ENCODE measurements at places on chromosomes 5 and 9.
A peak's percentile ranks its signal among the peaks of the same experiment; 100 is the strongest.

DNA sequence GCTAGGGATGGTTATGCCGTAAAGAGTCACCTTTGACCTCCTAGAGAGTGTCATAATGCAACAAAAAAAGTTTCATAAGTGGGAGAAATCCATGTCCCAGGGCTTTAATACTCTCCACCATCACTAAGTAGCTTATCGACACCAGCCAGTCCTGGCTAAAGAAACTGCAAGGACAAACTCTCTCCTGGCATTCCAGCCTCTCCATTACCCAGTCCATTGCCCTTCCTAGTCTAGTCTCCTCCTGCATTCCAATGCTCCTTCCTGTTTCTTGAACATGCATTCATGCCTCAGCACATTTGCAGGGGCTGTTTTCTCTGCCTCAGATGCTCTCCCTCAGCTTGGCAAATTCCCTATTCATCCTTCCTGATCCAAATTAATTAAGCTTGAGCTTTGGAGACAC lies 364.1 kb downstream of the BRINP1 start:
- no peak for DNase-seq

- DNase-seq, result no peak
These were observed 132.3 kb upstream of the SLIT3 start for GRCh38 chr5:169433221-169433651.

DNA sequence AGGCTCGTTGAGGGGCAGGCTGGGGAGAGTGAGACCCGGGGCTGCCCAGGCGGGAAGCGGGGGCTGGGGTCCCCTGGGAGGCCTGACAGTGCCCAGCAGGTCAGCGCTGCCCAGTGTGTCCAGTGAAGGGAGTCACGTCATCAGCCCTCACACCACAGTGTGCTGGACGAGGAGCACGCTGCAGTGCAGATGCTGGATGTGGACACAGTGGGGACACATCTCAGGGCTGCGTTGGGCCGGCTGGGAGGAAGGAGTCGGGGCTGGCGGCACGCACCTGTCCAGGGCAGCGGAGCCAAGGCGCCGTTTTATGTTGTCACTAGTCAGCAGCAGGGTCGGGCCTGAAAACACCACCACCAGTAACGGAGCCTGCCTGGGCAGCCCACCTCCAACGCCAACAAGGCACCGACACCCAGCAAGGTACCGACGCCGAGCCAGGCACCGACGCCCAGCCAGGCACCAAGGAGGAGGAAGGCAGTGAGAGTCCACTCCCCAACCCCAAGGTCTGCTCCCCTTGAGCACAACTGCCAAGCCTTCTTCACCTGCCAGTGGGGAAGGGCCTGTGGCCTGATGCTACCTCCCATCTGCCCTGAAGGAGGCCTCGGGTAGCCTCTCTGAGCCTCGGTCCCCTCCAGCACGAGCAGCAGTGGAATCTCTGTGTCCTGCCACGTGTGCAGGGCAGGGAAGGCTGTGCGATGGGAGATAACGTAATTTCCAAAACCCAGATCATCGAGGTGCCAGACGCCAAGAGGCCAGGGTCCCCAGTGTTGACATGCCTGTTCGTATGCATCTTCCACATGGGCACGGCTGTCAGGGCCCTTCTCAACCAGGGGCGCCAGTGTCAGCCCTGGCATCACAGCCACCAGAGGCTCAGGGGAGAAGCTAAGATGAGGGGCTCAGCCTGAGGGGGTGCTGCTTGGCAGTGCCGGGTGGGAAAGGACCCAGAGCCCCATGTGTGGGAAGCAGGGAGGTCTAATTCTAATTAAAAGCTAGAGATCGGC lies 21.9 kb upstream of the NSMF start:
- no peak for DNase-seq

DNA sequence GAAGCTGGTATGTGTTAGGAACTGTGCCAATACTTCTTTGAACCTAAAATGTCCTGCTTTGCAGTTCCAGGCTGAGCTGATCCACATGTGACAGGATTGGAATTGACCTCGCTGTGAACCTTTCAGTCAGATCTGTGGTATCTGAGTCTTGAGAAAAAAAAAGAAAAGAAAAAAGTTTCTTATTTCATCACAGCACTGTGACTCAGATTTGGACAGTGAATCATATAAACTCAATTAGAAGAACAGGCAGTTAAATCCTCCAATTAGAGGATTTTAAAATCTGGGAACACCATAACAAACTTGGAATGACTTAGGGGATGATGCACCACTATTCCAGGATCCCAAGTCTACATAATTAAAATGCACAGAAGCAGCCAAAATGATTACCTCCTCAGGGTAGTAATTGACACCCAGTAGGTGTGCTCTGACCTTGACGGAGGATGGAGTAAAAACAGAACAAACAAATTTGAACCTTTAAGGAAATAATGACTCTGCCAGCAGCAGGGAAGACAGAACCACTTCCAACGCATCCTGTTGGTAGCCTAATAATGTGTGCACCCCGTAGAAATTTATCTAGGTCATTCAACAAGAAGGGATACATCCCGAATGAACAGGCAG lies 57.8 kb upstream of the RAI14 start:
- DNase-seq, result peak; percentile 68

- DNase-seq, result no peak
These were observed 28.1 kb downstream of the CARTPT start for GRCh38 chr5:71747182-71747581.

DNA sequence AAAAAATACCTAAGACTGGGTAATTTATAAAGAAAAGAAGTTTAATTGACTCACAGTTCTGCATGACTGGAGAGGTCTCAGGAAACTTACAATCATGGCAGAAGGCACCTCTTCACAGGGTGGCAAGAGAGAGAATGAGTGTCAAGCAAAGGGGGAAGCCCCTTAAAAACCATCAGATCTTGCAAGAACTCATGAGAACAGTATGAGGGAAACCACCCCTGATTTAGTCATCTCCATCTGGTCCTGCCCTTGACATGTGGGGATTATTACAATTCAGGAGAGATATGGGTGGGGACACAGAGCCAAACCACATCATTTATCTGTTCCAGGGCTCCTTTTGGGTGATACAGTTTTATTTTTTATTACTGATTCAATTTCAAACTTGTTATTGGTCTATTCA lies 23.2 kb upstream of the ADAMTS16 start:
- no peak for DNase-seq

DNA sequence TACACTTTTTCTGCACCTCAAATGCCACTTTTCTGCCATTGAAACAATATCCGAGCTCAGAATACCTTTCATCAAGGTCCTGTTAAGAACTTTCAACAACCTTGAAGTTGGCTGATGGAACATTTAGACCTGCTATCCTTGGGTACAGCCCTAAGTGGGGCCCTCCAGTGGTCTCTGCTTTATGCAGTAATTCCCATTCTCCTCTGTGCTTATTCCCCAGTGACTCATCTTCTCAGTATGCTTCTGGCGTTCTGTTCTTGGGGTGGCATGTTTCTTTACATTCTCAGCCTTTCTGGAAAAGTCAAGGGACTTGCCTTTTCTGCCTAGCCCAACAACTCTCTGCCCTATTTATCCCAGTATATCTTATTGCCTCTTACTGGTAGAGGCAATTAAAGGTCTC lies 7.1 kb downstream of the ANP32B start:
- DNase-seq, result no peak

GRCh38 chr5:37867654-37868053 lies 27.8 kb upstream of the GDNF start:
- DNase-seq, result no peak

- DNase-seq, result no peak
These were observed 340.3 kb downstream of the GADD45G start for GRCh38 chr9:89945133-89945532.

DNA sequence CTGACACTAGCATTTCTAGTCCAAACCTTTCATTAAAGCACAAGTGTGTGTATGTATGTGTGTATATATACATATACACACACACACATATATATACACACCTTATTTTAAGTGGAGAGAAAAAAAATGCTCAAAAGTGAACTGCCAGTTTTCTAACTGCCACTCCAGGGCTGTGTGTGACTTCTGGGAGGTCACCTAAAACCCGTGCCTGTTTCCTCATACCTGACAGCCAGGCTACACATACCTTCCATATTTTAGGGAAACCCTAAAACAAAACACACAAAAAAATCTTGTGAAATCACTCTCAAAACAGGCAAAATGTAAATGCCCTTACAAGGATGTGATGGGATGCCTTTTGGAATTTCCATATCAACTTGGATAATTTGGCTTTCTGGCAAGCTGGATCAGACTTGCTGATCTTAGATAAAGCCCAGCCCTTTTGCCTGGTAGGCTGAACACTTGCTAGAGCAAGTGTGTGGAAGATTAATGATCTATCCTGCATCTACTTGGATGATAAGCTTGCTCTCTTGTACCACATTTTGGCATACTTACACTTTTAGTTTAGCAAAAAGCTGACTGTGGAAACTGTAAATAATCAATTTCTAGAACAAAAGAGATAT lies 127.8 kb downstream of the GNAQ start:
- no peak for DNase-seq

GRCh38 chr5:151699071-151699901 lies 12.6 kb upstream of the SPARC start:
- DNase-seq, result peak; percentile 92

- no peak for DNase-seq
These were observed 11.3 kb downstream of the C5 start for GRCh38 chr9:121038804-121039203.

- DNase-seq, result no peak
These were observed 106.3 kb downstream of the MEF2C start for GRCh38 chr5:88776692-88777091.

- DNase-seq, result no peak
These were observed 19.2 kb upstream of the PLAC8L1 start for GRCh38 chr5:146124580-146124979.

DNA sequence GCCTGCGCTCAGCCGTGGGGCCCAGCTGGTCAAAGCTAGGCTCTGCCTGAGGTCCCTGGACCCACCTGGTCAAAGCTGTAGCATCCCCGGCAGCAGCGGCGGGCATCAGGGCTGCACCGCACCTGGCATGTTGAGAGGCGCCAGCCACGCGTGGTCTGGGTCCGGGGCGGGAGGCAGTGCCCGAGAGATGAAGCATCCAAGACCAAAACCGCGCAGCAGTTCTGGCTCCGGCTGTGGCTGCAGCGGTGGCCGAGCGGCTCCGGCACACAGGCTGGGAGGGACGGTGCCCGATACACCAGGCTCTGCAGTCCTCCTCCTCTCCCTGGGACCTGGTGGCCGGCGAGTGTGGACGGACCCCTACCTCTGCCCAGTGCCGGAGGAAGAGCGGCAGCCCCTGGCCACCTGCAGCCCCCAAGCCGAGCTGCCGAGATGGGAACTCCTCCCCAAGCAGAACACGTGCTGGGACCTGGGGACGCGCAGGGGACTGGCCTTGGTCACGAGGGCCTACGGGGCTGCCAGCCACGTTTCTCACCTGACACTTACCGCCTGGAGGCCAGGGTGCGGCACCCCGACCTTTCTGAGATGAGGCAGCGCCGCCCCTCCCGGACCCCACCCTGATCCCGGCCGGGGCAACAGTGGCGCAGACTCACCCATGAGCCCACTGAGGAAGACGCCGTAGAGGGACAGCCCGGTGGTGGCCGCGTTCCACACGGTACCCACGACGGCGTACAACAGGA lies 33.0 kb downstream of the SLC9A3 start:
- DNase-seq, result no peak

- no peak for DNase-seq
These were observed 37.4 kb downstream of the SHB start for GRCh38 chr9:38031594-38031993.

DNA sequence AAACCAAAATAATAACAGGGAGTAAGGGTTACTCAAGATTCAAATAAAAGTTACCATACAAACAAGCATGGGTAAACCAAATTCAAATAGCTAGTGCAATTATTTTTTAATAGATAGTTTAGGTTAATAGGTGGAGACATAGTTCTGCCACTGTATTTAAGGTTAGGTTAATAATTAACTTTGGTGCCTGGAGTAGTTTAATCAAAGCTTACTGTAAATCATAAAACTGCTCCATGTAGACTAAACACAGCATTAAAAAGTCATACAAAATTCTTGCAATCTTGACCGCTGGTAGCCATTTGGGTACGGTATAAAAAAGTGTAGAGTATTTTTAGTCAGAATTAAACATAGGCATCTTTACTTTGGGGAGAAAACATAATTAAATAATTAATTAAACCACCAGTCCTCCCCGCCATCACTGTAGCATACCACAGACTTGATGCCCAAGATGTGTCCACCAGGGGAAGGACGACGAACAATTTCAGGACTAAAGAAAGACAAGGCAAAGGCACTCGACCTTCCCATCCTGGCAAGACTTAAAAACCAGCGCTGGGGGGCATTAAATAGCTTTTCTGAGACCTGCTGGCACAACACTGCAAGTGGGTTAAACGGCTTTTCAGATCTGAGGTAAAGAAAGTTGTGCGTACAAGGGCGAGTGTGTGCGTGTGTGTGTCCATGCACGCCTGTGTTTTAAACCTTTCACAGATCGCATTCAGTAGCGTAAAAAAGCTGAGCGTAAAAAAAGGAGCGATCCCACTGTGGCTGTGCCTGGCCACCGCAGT lies 2.9 kb downstream of the SEMA6A start:
- DNase-seq, result no peak

DNA sequence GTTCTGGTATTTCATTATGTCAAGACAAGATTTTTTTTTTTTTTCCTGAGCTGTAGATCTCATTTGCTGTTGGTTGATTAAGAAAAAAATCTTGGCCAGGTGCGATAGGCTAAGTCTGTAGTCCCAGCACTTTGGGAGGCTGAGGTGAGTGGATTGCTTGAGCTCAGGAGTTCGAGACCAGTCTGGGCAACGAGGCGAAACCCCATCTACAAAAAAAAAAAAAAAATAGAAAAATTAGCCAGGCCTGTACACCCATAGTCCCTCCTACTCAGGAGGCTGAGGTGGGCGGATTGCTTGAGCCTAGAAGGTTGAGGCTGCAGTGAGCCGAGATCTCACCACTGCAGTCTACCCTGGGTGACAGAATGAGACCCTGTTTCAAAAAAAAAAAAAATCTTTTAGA lies 12.2 kb downstream of the CDC42SE2 start:
- no peak for DNase-seq

DNA sequence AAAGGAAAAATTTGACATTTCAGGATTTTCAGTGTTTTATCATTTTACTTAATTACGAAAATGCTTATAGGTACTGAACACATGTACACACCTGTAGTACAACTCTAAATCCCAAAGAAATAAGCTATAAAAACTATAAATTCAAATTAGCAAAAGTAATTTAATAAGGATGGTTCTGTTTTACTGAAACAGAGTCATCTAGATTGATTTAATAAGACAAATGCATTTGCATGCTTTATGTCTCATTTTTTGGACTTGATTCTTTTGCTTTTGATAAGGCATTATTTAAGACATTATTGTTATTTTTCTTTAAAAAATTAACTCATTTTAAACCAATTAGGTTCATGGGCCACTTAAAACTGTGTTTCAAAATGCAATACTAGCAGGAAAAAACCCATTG lies 201.2 kb downstream of the PIK3R1 start:
- no peak for DNase-seq

Measured in fibroblast of the conjunctiva (primary cell).